Stimulated activated CD8-positive, alpha-beta memory T cell treated with anti-CD3 and anti-CD28 coated beads, Interleukin-7, amount 100 ng/mL, for 24 hours (primary cell): ENCODE measurements at places on chromosomes 6 and 20.

DNA sequence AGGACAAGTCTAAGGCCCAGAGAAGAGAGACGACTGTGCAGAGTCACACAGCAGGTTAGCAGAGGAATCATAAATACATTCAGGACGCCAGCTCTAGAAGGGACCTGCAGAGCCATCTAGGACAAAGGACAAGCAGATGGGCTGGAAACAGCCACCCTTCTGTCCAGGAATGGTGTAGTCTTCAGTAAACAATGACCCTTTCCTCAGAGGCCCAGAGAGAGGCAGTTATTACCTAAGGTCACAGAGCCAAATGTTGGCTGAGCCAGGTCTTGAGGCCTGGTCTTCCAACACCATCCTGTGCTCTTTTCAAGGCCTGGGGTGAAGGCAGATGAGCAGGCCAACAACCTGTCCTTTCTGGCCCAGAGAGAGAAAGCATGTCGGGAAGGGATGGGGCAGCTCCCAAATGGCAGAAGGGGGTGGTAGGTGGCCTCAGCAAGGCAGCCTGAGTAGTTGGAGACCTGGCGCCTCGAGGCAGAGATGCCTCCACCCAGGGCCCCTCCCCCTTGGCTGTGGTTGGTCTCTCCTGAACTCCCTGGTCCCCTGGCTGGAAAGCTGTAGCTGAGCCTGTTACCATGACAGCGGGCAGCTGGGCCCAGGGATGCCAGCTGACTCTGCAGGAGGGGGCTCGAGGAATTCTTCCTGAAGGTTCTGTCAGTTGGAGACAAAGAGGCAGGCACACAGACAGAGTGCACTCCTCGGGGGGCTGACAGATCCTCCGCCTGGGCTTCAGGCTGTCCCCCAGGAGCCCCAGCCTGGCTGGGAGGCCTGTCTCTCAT, 24.8 kb downstream of the EPB41L1 start:
- DNase-seq, result no peak

GRCh38 chr20:8272766-8273165, 140.7 kb downstream of the PLCB1 start:
- no peak for DNase-seq

DNA sequence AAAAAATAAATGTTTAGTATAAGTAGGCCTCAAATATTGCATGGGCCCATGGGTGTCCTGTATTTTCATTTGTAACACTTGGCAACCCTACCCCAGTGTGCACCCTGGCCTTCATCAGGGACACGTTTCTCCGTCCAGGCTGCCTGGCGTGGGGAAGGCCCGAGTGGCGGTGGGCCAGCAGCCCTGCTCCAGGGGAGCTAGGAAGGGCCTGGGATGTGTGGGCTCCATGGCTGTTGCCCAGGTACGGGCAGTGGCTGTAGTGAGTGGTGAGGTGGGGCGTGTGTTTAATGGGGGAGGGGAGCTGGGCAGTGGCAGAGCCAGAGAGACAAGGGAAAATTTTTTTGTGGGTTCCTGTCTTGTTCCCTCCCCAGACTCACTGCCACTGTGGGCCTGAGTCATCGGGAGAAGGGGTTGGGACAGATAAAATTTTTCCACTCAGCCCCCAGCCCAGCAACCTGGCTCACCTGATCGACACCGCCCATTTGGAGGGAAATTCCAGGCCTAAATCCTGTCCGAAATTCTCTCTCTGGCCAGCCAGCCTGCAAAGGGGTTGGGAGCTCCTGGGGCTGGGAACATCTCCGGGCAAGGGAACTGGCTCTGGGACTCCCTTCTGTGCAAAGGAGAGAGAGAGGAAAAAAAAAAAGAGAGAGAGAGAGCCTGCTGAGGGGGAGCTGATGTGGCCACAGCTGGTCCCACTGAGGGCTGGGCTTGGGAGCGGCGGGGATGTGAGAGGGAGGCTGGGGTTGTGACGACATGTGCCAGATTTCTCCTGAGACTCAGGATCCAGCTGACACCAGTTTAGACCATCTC, 32.5 kb upstream of the VEGFA start:
- DNase-seq, result no peak

GRCh38 chr20:20691477-20692235, 20.8 kb downstream of the RALGAPA2 start:
- no peak for DNase-seq

DNA sequence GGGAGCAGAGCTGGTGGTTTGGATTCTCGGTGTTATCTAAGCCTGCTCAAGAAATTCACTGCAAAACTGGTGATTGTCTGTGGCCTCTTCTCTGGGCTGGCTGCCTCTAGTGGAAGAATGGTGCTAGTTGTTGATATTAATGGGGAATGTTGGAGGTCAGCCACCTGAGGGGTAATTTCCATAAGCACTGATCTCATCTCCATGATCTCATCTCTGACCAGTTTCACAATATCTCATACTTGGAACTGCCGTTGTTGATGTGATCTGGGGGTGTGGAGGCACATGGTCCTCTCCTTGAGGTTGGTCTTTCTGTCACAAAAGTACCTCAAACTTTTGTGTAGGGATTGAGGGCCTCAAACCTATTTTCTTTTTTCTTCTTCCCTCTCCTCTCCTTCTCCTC, 102.6 kb downstream of the CD109 start:
- DNase-seq, result no peak

DNA sequence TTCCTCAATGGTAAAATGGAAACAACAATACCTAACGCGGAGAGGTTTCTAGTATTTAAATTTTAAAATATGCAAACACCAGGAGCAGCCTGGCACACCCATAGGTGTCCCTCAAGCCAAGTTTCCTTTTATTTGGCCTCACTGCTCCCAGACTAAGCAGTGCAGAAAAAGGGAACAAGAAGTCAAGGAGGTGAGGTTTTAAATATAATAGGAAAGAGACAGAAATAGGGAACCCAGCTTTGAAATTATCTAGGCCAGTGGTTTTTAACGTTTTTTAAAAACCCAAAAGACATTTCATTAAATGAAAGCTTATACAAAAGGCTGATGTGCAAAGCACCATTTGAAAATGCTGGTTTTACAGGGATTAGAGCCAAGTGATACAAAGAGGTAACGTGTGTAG, 109.6 kb downstream of the SLC22A3 start:
- DNase-seq, result no peak

- DNase-seq, result no peak
Observed at GRCh38 chr6:131134980-131135243, 355 bp upstream of the AKAP7 start.

GRCh38 chr6:159695984-159696383, 2.9 kb upstream of the SOD2 start:
- no peak for DNase-seq

- no peak for DNase-seq
Observed at GRCh38 chr6:112304680-112305079, 42.5 kb upstream of the RFPL4B start.

DNA sequence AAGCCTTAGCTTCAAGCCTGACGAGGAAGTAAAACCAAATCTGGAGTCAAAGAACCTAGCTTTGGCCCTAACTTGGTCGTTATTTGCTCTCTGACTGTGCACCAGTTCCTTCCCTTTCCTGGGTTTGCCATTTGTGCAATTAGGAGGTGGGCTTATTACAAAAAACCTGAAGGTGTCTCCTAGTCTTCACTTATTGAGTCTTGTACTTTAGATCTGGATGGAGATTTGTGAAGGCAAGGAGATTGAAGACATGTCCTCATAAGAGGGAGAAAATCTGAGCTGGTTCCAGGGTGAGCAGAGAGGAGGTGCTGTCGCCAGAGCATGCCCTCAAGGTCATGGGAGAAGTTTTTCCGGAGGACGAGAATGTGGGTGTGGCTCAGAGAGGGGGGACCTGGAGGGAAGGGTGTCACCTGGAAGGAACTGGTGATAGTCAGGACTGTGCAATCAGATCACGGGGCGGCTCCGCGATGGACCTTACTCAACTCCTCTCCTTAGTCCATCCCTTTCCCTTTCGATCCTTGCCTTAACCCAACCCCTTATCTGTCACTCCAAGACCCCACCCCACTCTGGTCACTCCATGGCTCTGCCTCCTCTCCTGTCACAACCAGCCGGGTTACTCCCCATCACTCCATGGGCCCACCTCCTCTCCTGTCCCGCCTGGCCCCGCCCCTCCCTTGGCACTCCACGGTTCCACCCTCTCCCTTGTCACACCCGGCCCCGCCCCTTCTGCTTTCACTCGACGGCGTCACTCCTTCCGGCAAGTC, 588 bp upstream of the ACSS2 start:
- DNase-seq, result no peak

GRCh38 chr6:53513056-53513455, 31.8 kb downstream of the GCLC start:
- DNase-seq, result no peak

- DNase-seq, result no peak
Observed at GRCh38 chr20:50652702-50653294, 38.5 kb downstream of the RIPOR3 start.

DNA sequence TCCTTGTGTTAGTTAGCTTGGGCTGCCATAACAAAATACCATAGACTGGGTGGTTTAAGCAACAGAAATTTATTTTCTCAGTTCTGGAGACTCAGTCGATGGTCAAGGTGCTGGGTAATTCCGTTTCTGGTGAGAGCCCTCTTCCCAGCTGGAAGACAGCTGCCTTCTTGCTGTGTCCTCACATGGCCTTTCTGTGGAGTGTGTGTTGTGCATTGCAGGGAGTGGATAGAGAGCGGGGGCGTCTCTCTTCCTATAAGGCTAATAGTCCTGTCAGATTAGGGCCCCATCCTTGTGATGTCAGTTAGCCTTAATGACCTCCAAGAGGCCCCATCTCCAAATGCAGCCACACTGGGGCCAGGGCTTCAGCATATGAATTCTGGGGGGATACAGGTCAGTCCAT, 19.2 kb downstream of the CHMP4B start:
- no peak for DNase-seq

- no peak for DNase-seq
Observed at GRCh38 chr6:20791074-20791473, 256.8 kb downstream of the CDKAL1 start.

DNA sequence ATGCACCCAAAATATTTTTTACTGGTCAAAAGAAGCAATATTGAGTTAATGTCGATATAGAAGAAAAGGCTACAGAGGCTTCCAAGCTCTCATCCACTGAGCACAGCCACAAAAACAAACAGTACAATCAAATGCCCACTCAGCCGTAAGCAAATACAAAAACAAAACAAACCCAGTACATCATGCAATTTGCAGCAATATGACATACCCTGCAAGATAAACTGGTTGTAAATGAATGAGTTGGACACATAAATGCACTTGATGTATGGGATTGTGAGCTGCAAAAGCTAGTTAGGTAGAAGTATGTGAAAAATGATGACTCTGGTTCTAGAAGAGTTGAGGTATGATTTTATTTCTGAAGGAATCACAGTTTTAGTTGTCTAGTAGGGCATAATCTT, 83.9 kb downstream of the SESN1 start:
- no peak for DNase-seq

DNA sequence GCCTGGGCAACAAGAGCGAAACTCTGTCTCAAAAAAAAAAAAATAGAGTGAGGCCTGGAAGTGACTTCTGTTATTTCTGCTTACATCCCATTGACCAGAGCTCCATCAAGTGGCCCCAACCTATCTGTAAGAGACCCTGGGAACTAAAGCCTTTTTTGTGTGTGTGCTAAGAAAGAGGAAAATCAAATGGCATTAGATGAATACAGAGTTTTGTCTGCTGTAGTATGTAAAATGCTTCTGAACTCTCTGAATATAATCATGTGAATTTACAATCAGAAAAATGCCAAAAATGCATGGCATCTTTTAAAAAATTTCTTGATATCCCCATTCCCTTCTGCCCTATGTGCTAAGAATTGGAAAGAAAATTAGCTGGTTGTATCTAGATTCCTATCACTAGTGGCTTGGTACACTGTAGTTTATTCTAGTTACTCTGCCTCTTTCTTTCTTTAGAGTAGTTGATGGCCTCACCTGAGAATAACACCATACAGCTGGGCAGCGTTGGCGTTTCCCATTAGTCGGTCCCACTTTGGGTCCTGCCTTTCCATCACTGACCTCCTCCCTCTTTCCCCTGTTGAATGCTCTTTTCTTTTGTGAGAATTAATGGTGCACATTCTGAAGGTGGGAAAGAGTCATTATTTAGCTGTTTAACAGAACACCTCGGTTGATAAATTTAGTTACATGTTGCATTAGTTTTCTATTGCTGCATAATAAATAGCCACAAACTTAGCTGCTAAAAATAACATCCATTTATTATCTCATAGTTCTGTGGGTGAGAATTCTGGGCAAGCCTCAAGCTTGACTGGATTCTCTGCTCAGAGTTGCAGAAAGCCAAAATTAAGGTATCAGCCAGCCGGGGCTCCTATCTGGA, 38.2 kb downstream of the SAMD5 start:
- no peak for DNase-seq

DNA sequence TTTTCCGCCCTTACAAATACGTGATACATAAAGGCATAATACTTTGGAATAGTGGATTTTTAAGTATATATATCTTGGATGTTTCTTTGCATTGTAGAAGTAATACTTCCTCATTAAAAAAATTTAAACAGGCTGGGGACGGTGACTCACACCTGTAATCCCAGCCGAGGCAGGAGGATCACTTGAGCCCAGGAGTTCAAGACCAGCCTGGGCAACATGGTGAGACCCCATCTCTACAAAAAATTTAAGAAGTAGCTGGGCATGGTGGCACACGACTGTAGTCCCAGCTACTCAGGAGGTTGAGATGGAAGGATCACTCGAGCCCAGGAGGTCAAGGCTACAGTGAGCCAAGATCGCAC, 38.6 kb upstream of the RNF8 start:
- no peak for DNase-seq

DNA sequence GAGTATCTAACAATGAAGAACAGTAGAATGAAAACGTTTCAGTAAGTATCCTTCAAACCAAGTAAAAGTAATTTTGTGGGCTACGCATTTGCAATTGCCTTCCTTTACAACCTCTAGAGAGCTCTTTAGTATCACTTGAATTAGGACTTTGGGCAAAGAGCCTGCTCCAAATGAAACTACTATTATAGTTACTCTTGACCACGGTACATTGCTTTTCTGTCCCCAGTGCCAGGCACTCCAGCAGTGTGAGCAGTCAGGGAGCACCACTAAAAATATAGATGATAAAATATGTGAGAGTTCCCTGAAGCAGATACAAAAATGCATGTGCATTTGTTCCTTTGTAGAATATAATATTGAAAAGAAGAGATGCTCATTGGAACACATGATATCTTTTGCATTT, 450.1 kb upstream of the MANEA start:
- no peak for DNase-seq

DNA sequence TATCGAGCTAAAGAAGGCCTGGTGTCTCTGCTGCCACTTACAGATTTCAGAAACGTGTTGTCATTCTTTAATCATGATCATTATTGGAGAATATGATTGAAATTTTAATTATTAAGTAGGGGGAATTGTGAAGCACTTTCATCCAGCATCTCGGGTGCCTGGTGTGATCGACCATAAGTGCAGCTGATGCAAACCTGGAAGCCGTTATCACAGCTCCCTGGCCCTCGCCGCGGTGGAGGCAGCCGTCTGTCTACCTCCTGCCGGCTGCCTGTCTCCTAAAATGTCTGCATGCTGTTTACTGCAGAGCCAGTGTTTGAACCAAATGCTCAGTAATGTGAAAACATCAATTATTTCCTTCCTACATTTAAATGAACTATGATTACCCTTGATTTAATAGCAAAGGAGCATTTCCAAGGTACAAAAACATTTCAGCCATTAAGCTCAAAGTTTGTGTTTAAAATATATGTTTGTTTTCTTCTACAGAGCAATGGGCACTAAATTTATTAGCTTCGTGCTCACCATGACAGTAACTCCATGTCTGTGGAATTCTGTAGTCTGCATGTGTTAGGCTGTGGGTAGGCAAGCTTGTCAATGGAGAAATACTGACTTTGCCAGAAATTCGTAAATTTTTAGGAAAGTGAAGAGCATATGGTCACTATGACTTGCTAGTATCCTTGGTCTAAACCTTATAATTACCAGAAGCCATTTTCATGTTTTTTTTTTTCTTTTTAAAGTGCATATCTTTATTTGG, 184.5 kb upstream of the AGPAT4 start:
- no peak for DNase-seq
